ENCODE measurements at places on chromosomes 4 and X.

- peak; percentile 67 for DNase-seq
These were observed 24.4 kb downstream of the UCHL1 start for GRCh38 chr4:41281038-41281634.

- DNase-seq, result no peak
These were observed 146.6 kb downstream of the PPA2 start for GRCh38 chr4:105327222-105327621.

DNA sequence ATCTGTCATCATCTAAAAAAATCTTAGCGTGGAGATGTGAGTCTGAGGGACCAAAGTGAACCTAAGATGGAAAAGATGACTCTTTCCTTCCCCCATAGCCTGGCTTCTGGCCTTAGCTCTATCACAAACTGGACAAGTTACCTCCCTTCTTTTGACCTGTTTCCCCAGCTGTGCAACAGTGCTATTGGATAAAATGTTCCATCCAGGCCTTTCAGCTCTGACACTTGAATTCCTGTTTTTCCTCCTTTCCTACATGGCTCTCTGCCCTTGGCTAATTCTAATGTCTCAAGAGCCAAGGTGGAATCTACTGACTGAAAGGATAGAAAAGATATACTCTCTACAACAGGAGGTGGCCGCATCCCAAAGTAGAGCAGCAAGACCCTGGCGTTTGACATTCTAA lies 84.5 kb upstream of the ARHGEF9 start:
- DNase-seq, result no peak

- no peak for DNase-seq
These were observed 62.5 kb downstream of the WFS1 start for GRCh38 chr4:6332042-6332668.

GRCh38 chrX:2582667-2583066 lies 81.9 kb upstream of the DHRSX start:
- DNase-seq, result no peak

DNA sequence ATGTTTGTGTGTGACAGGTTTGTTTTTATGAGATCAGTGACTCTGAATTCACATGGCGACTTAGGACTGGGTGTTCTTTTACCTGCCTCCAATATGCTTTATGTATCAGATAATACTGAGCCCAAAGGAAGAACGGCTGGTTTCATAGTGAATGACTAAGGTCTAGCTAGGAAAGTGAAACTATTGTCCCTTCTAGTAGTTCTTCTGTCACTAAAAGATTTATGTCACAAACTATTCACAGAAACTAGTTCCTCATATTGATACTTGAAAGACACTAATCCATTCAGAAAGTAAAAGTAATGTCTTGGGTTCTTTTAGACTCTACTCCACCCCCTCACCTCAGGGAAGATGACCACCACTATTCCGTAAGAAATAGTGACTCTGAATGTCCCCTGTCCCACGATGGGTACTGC lies 81.7 kb downstream of the EGF start:
- DNase-seq, result no peak

- no peak for DNase-seq
These were observed 54.5 kb upstream of the GRIA2 start for GRCh38 chr4:157165935-157166610.

DNA sequence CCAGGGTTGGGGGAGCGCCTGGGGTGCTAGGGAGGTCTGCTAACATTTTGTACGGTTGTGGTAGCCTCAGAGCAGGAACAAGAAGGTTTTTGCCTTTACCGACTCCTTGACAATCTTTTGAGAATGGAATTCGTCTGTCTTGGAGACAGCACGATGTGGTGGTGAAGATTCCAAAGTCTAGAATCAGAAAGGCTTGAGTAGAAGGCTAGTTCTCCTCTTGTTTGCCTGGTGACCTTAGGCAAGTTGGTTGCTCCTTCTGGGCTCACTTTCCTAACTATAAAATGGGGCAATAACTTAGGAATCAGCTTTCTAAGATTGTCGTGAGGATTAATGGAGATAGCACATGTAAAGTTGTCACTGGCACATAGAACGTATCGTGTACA lies 741 bp downstream of the FAM47E start:
- no peak for DNase-seq

- no peak for DNase-seq
These were observed 191.0 kb downstream of the CCSER1 start for GRCh38 chr4:90318193-90318592.

DNA sequence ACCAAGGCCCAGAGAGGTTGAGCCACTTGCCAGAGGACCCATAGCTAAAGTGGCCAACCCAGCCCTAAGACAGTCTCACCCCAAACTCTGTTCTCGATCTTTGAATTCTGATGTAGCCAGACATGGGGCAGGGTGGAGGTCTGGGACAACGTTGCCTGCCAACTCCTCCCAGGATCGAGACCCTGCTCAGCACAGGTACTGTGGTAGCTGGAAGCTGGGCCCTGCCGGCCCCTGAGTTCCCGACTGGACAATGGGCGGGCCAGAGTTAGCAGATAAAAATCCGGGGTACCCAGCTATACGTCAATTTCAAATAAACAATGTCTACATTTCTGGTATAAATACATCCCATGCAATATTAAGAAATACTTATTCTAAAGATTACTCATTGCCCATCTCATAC lies 35.3 kb downstream of the ADRA2C start:
- DNase-seq, result no peak

DNA sequence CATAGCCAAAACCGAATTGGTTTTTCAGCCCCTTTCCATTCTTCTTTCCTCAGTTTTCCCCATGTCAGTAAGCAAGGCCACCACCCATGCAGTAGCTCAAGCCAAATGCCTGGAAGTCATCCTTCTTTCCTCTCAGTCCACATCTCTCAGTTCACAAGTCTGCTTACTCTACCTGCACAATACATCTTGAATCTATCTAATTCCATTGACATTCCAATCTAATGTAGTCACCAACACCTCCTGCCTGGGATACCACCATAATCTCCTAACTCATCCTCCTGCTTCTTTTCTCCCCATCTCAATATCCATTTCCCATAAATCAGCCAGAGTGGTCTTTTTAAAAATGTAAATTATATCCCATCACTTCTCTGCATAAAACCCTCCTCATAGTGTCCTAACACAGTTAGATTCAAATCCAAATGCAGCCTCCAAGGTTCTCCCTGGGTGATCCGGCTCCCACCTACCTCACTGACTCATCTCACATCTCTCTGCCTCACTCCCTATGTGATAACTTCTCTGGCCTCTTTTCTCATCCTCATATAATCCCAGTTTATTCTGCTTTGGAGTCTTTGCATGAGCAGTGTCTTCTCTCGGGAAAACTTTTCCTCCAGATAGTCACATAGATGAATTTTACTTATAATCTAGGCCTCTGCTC lies 26.9 kb downstream of the KCNIP4 start:
- DNase-seq, result no peak

DNA sequence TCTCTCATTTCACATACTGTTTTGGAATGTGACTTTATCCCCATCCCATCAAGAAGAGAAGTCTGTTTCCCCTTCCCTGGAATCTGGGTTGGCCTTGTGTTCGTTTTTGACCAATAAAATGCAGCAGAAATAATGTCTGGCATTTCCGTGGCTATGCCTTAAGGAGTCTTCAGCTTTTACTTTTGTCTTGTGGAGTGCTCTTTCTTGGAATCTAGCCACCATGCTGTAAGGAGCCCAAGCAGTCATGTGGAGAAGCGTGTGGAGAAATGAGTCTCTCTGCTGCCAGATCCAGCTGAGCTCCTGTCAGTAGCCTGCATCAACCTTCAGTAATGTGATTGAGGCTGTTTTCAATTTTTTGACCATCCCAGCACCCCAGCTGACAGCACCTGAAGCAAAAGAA lies 84.4 kb upstream of the ARMCX2 start:
- DNase-seq, result no peak

GRCh38 chrX:130304587-130305368 lies 34.9 kb upstream of the SLC25A14 start:
- DNase-seq, result no peak

- no peak for DNase-seq
These were observed 4.7 kb downstream of the NEUROG2 start for GRCh38 chr4:112511093-112511802.

GRCh38 chr4:164926301-164926700 lies 49.3 kb downstream of the APELA start:
- no peak for DNase-seq
